ENCODE measurements at places on chromosomes 6 and 20. TPM values are rescaled to one million over a fixed set of nuclear protein-coding genes. Genes with fewer than 3 reads are reported as not detected.

DNA sequence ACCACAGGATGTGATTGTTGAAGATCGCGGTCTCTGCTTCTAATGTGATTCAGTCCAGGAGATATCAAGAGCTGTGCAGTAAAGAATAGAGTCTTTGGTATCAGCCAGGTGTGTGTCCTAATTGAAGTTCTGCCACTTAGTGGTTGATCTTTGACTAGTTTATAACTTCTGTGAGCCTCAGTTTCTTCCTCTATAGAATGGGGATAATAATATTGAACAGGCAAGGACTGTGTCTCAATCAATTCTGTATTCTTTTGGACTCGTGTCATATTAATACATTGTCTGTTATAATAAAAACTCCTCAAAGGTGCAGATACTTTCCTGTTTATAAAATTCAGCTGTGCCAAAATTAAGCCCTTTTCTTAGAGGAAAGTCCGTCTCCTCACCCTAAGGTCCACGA is 23.1 kb upstream of the NCOA6 start:
- no peak for DNase-seq

- DNase-seq, result no peak
These were observed 4.5 kb downstream of the DPM1 start for GRCh38 chr20:50953821-50954220.

GRCh38 chr6:79557673-79558467 is 20.6 kb upstream of the LCA5 start:
- no peak for DNase-seq

DNA sequence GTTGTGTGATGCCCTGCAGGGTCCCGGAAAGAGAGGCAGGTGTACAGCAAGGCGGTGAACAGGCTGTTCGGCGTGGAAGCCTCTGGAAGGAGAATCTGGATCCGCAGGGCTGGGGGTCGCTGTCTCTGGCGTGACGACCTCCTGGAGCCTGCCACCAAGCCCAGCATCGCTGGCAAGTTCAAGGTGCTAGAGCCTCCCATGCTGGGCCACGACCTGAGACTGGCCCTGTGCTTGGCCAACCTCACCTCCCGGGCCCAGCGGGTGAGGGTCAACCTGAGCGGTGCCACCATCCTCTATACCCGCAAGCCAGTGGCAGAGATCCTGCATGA is 36.5 kb downstream of the TGM6 start:
- no peak for DNase-seq

GRCh38 chr6:24768361-24768760 is 6.4 kb upstream of the GMNN start:
- no peak for DNase-seq

- DNase-seq, result no peak
These were observed 12.8 kb downstream of the TEAD3 start for GRCh38 chr6:35483893-35484645.

DNA sequence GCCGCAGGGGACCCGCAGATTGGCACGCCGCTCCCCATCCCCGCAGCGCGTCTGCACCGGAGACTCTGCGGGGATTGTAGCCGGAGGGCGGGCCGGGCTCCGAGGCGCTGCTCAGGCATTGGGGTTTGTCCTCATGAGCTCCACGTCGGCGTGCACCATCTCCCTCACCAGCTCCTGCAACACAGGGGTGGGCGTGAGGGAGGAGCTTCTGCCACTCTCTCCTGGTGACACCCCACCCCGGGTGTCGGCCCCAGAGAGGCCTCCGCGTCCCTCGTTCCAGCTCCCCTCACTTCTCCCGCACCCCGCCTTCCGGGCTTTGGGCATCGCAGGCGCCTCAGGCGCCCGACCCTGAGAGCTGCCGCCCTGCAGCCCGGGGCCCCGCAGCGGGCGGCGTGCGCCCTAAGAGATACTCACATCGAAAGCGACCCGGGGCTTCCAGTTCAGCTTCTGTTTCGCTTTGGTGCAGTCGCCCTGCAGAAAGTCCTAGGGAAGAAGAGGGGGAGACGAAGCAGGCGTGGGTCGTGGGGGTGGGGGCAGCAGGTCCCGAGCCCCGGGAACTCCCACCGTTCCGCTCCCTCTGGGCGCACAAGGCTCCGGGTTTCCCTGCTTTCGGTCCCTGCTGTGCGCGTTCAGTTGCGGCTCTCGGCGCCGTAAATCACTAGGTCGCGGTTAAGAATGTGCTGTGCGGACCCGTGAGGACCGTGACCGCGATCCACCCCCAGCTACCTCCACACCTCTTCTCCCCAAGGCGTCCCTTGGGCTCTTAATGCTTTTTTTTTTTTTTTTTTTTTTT is 14.5 kb downstream of the FOXC1 start:
- DNase-seq, result peak; percentile 19

- no peak for DNase-seq
These were observed 30.6 kb downstream of the FAM229B start for GRCh38 chr6:112118034-112118433.

DNA sequence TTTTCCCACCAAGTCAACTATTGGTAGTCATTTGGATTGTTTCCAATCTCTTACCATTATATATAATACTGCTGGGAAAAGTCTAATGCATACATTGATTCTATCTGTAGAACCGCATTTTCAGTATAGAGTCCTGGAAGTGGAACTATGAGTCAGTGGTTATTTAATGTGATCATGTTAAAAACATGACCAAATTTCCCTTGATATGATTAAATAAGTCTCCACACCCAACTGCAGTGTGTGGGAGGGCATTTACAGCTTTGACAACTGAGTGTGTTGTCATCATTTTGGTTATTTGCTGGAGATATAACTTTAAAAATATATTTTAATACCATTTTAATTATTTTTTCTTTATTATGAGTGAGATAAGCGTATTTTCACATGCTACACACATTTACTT is 1027.6 kb downstream of the EYS start:
- DNase-seq, result no peak

GRCh38 chr6:7058250-7058923 is 49.4 kb upstream of the RREB1 start:
- no peak for DNase-seq

- DNase-seq, result no peak
These were observed 7.6 kb downstream of the SLC44A4 start for GRCh38 chr6:31871046-31871659.

GRCh38 chr6:35230950-35231349 is 17.2 kb downstream of the SCUBE3 start:
- no peak for DNase-seq

DNA sequence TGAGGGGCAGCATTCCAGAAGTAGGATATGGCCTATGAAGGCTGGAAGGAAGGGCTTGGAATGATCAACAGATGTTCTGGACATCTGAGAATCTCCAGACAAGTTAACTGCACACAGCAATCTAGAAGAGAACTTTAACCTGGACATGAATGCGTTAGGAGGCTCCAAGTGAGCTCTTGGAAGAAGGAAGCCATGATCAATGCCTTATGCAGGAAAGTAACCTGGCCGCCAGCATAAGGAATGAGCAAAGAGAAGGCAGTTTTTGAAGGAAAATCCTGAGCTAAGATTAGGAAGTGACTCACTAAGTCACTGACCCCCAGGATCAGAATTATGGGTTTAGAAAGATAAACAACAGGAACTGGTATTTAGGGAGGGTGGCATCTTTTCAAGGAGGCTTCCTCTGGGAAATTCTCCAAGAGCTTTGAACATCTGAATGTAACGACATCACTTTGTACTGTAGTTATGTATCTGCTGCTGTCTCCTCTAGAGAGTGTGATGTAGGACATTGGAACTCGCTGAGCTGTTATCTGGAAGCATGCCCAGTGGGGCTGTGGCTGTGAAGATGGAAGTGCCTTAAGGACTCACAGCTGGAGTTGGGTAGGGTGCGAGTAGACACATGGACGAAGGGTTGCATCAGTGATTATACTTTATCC is 236.8 kb downstream of the PACRG start:
- DNase-seq, result no peak

DNA sequence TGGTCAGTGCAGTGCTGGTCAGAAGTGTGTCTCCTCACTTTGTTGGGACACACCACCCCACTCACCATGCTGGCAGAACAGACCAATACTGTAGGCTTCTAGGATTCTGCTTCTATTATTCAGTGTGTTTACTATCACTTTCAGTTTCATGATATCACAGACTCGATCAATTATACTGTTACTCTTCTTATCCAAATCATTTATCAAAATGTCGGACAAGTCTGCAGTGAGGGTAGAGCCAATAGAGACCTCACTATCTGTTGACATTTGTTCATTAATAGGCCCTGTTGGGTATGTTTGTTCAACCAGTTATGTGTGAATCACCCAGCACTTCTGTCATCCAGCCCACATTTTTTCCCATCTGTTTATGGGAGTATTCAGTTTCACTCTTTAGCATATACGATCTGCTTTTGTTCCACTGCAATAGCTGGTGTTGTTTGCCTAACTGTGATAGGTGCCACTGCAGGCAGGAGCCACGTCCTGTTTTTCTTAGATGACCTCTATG is 140.1 kb downstream of the NRN1 start:
- DNase-seq, result no peak

RAD21L1 gene
- under 0.01 TPM for total RNA-seq

HAO1 gene
- total RNA-seq, result under 0.01 TPM

SMPDL3A gene
- 13.0 TPM for total RNA-seq

HRH3 gene
- total RNA-seq, result 0.82 TPM

All from frontal cortex (tissue), 4 donors.